ENCODE measurements at places on chromosomes 3 and 15. TPM values are rescaled to one million over a fixed set of nuclear protein-coding genes. Genes with fewer than 3 reads are reported as not detected.

Gene CERS3
- total RNA-seq = not detected

Gene TM6SF1
- total RNA-seq = 2.1 TPM

Gene PLSCR4
- 1.1 TPM for total RNA-seq

Gene CELSR3
- total RNA-seq = 8.6 TPM

Gene ABHD6
- 3.8 TPM for total RNA-seq

Gene CISH
- 0.75 TPM for total RNA-seq

Gene C3orf49
- total RNA-seq = not detected

Gene CYP1A2
- total RNA-seq = not detected

All from astrocyte (in vitro differentiated cells and primary cell).